ENCODE measurements at places on chromosomes 7 and 10. TPM values are rescaled to one million over a fixed set of nuclear protein-coding genes. Genes with fewer than 3 reads are reported as not detected.

CDK14 gene
- total RNA-seq: 3.9 TPM

OLAH gene
- total RNA-seq: 0.34 TPM

ADAM22 gene
- total RNA-seq: 1.1 TPM

FGF8 gene
- not detected for total RNA-seq

TRIM4 gene
- total RNA-seq: 26.7 TPM

DNA sequence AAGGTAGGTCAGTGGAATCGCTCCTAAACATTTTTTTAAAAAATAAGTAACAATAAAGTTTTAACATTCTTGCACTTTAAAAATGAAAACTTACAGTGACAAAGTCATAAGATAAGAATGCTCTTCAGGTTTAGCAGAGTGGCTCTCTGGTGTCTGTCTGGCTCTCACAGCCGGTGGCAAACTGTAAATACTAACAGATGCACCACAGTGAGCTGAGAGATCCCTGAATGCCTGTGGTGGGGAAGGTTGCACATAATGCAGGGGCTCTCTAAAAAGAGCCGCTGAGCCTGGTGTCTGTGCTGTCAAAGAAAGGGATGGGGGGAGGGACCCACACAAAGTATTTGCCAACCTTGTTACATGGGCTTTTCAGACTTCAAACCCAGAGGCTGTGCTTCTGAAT is 498.3 kb downstream of the CCSER2 start:
- no peak for DNase-seq

DNA sequence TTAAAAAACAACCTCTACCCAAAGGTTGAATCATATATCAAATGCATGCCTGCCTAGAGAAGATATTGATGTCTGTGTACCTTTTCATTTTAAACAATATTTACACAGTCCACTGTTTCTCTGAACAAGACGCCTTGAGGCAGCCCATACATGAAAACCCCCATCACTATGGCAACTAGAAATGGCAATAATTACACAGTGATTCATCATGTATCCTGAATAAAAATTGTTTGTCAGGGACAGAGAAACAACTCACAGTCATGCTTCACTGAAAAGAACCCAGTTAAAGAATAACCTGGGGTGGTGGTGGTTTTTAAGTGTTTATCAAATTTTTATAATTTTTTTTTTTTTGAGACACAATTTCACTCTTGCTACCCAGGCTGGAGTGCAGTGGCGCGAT is 19.7 kb downstream of the DNAJC12 start:
- peak; percentile 55 for DNase-seq

DNA sequence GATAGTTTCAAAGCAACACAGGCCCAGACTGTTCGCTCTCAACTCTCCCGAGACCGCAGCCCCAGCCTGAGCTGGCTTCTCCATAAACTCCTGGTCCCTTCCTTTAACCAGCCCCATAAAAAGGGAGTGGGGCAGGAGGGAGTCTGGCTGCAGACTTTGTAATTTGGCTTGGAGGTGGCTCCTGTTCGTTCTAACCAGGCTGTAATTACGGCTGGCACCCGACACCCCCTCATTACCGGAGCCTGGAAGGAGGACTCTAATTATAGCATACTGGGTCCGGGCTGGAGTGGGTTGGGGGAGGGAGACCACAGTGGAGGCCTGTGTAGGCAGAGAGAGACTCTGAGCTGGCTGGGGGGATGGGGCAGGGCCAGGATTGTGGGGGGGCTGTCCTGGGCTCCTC is 49.7 kb downstream of the UNC5B start:
- no peak for DNase-seq

- DNase-seq: no peak
Observed at GRCh38 chr10:96995851-96996250, 163.8 kb downstream of the LCOR start.

- DNase-seq: no peak
Observed at GRCh38 chr7:101099969-101100781, 14.9 kb downstream of the TRIM56 start.

- no peak for DNase-seq
Observed at GRCh38 chr7:36567699-36568451, 156.4 kb downstream of the AOAH start.

GRCh38 chr10:79098596-79099015 is 29.8 kb downstream of the ZMIZ1 start:
- no peak for DNase-seq

GRCh38 chr7:92425311-92425947 is 21.9 kb upstream of the GATAD1 start:
- DNase-seq: no peak

- no peak for DNase-seq
Observed at GRCh38 chr7:55381696-55382095, 16.6 kb downstream of the LANCL2 start.

- DNase-seq: peak; percentile 31
Observed at GRCh38 chr10:75191821-75192568, 18.6 kb upstream of the VDAC2 start.

DNA sequence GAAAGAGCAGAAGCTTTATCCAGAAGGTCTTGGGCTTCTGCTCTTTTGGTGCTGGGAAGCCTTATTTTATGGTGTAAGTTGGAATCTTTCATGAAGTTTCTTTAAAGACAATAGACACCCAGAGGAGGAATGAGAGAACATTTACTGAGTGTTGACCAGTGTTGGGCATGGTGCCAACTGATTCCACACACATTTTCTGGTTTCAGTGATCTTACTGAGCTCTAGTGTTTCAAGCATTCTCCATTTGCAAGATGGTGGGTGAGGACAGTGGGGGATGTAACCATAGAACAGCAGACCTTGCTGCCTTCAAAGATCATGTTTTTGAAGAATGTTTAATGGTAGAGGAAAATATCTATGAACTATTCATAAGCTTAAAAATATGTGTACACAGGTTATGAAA is 114.6 kb downstream of the LRMDA start:
- DNase-seq: no peak

DNA sequence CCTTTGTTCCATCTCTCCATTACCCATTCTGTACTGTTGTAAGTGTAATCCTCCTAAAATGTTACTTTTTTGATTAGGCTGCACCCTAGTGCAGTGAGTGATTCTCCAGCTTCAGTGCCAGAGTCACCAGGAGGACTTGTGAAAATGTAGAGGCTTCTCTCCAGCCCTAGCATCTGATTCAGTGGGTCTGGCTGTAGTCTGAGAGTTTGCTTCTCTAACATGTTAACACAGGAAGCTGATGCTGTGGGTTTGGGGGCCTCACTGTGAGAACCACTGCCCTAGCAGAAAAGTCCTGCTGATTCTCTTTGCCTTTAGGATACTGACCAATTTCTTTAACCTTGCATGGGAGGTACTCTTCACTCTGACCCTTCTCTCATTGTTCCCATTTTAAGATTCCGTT is 24.4 kb downstream of the CSGALNACT2 start:
- no peak for DNase-seq

- peak; percentile 93 for DNase-seq
Observed at GRCh38 chr10:4770801-4771553, 55.0 kb upstream of the AKR1E2 start.

DNA sequence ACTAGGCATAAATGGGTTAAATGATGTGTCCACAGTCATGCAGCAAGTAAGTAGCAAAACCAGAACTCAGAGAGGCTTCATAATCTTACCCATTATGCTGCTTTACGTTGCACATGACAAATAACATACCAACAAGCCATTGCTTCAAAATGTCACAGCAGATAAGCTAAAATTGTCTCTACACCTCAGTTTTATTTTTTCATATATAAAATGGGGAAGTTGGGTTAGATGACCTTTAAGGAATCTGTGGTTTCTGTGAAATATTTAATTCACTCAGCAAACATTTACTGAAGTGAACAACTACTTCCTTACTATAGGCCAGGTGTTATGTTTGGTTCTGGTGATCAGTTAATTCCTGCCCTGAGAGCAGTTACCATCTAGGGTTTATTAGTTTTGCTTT is 2.2 kb upstream of the ASCC1 start:
- no peak for DNase-seq

- DNase-seq: no peak
Observed at GRCh38 chr10:17537281-17537680, 79.9 kb downstream of the HACD1 start.

- DNase-seq: no peak
Observed at GRCh38 chr7:147570390-147570789, 1020.2 kb upstream of the C7orf33 start.
